ENCODE measurements at places on chromosomes 13 and 19.
A peak's percentile ranks its signal among the peaks of the same experiment; 100 is the strongest.

GRCh38 chr13:100541897-100542825, 46.4 kb downstream of the GGACT start:
- no peak for DNase-seq

- no peak for DNase-seq
Observed at GRCh38 chr13:29452773-29453616, 142.5 kb downstream of the SLC7A1 start.

DNA sequence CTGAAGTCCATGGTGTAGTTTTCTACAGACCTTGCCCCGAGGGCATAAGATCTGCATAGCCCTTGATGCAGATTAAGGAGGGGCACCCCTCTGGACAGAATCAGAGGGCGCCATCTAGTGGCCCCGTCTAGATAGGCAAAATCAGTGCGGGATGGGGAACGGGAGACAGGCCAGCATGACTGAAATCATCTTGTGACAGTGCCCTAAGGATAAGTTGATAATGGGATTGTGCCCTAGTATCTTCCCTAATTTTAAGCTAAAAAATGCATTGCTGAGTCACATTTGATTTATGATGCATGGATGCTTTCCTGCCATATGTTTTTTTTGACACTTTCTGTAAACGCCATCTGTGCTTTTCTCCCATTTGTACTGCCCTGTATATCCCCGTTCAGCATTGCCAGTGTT, 19.0 kb upstream of the GPI start:
- DNase-seq, result peak; percentile 75

DNA sequence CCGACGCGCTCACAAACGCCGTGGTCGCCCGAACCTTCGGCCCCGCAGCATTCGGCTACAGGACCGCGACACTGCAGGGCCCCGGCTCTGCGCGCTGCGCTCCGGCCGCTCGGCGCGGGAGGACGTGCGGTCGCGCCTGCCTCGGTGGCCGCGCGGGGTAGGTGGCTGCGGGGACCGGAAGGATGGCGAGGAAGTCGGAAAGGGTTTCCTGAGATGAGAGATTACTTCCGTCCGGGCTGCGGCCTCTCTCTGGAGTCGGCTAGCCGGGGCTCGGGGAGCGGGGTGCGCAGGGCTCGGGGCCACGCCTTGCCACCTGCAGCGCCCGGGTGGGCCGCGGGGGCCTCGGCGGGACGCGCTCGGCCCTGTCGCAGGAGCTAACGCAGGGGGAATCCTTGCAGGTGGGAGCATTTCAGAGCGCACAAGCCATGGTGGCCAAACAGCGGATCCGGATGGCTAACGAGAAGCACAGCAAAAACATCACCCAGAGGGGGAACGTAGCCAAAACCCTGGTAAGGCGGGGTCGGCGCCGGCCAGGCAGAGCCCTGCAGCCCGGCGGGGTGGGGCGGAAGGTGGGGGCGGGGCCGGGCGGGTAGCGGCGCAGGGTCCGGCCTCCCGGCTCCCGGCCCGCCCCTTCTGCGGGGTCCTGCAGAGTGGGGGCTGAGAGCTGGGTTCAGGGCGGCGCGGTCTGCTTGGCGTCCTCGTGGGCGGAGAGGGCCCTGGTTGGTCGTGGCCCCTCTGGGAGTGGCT, at the start of gene SERP2:
Gene SERP2, plus strand, starts transcription at position 224 of the 747 bp plus-strand sequence. Its CDS starts 202 bp downstream, at position 426.
- DNase-seq, result no peak

- no peak for DNase-seq
Observed at GRCh38 chr13:23671377-23671776, 101.2 kb downstream of the TNFRSF19 start.

DNA sequence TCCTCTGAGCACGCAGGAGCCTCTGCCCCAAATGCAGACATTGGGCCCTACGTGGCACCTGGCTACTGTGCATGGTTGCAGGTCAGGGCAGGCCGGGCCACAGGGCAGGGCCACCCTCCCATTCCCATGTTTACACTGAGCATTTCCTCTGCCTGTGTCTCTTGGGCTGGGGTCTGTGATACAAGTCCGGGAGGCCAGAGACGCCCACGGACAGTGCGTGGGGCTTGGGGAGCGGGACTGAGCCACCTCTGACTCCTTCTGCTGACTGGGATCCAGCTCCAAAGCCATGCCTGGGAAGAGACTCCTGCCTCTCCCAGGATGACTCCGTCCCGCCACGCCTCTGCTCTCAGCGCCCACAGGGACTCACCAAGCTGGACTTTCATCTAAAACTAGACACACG, 18.8 kb downstream of the GAS6 start:
- no peak for DNase-seq

GRCh38 chr13:40109351-40109844, 453.9 kb downstream of the COG6 start:
- DNase-seq, result no peak

DNA sequence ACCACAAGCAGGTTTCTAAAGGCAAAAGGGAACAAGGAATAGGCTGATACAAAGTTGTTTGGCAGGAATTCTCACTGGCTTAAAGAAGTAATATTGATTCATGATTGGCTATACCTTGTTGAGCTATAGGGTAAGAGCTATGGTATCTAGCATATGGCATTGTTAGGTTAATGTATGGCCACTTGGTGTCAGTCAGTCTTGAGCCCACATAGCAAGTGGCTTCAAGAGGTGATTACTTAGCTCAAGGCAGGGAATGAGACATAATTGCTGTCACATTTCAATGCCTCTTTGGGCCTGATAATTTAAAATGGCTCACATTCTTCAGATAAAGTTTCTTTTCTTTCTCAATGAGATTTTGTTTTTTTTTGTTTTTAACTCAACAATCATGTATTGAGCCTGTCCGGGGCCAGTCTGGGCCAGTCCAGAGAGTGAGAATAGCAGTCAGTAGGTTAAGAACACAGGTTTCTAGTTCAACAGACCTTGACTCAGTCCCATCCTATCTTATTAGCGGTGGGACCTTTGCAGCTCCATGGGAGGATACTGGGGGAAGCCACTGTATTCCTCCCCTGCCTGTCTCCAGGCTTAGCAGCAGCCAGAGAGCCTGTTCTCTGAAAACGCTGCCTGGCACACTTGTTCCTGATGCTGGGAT, 45.8 kb upstream of the RCBTB2 start:
- no peak for DNase-seq

GRCh38 chr13:46559272-46559805, 6.4 kb downstream of the LRCH1 start:
- no peak for DNase-seq

- DNase-seq, result peak; percentile 73
Observed at GRCh38 chr19:57934820-57935665, at the start of gene ZNF418. TSS of gene ZNF418 (minus strand) at chr19:57935402. CDS start at chr19:57933822, 1,580 bp downstream.

DNA sequence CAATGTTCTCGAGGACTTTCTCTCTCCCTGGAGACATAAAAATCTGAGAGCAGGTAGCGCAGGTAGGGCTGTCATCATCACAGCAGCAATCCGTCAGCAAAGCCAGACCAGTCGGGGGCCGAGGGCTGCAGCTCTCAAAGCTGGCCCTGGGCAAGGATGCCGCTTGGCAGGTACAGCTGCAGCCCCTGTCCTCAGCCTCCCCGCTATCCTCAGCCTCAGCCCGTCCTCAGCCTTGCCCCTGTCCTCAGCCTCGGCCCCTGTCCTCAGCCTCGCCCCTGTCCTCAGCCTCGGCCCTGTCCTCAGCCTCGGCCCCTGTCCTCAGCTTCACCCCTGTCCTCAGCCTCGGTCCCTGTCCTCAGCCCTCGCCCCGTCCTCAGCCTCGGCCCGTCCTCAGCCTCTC, 10.9 kb downstream of the C13orf46 start:
- no peak for DNase-seq

DNA sequence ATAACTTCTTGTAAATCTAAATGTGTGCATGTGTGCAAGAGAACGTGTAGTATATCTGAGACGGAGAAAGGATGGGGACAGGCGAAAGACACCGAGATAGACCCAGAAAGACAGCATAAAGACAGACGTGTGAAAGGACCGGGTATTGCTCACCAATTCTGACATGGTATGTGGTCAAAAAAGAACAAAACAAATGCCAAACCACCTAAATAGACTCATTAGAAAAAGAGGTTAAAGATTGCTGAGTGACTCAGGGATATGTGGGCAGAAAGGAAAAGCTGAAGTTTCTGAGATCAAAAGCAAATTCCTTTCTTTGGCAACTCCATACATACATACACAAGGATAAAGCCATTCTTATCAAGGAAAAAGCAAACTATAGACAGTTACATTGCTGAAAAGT, 179.7 kb upstream of the TSC22D1 start:
- no peak for DNase-seq

DNA sequence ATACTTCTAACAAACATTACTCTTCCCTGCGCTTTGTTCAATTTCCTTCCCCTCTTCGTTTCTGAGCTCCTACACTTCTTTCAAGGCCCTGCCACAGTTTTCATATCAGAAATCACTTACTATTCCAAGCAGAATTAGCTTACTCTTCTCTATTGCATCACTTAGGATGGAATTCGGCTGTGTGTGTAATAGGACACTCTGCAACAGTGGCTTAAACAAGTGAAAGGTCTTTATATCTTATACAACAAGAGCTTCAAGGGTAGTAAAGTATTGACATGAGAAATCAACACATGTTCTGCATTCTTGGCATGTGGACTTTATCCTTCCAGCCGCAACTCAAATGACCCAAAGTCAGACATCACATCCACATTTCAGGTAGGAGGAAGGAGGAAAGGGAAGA, 279.6 kb downstream of the PCDH20 start:
- no peak for DNase-seq

- DNase-seq, result peak; percentile 97
Observed at GRCh38 chr19:52140032-52140710, 433 bp upstream of the ZNF616 start.

DNA sequence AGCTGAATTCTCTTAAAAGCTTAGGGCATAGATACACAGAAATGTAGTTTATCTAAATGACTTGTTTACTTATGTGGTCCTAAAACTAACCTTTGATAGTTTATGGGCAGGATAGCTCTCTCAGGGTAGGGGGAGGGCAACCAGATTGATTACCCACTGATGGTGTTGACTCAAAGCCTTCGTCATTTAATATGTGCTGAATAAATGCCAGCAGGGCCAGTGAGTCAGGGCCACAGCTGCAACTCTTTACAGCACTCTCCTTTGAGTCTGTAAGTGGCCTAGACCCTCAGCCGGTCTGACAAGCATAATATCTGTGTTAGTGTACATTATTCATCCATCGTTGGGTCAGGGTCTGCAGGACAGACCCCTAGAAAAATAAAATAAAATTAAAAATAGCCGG, 128.5 kb downstream of the ZNF675 start:
- no peak for DNase-seq

DNA sequence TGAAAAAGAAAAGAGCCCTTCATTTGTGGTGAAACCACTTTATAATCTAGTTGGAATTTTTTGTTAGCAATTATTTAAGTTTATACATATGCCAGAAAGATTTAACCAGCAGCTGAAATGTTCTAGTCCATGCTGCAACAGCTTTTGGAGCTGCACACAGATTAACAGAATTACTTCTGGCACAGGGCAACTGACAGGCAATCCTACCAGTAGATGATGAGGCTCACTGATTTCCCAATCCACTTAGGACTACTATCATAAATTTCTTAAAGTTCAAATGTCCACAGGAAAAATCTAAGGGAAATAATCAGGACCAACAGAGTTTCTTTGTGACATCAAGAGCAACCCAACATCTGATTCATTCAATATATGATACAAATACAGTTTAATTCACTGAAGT, 78.8 kb downstream of the CRYL1 start:
- DNase-seq, result no peak

GRCh38 chr19:15118248-15118647, 11.0 kb downstream of the SYDE1 start:
- DNase-seq, result no peak

DNA sequence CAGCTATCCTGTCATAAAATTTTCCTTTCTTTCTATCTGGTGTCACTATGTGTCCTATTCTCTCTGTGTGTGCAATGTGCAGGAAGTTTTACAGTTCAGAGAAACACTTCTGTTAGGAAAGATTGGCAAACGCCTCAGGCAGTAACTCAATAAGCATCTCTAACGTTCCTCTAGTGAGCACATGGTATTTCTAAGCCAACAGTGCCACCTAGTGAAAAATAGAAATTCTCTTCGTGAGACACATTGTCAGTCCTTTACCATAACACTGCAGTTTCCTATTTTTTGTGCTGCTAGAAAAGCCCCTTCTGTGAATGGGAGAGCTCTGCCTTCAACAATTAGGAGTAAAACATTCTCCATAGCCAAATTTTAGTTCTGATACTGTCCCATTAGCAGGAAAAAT, 50.7 kb downstream of the ZNF723 start:
- DNase-seq, result peak; percentile 21

DNA sequence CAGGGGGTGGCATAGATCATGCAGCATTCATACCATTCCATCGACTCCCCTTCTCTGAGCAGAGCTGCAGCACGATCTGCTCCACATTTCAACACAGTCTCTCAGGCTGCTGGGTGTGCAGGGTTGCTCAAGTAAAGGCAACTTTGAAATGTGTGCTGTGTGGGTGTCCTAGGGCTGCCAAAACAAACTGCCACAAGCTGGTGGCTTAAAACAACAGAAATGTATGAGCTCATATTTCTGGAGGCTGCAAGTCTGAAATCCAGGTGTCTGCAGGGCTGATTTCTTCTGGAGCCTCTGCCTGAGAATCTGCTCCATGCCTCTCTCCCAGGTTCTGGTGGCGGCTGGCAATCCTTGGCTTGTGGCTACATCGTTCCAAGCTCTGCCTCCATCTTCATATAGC, 63.7 kb upstream of the WDFY2 start:
- no peak for DNase-seq

DNA sequence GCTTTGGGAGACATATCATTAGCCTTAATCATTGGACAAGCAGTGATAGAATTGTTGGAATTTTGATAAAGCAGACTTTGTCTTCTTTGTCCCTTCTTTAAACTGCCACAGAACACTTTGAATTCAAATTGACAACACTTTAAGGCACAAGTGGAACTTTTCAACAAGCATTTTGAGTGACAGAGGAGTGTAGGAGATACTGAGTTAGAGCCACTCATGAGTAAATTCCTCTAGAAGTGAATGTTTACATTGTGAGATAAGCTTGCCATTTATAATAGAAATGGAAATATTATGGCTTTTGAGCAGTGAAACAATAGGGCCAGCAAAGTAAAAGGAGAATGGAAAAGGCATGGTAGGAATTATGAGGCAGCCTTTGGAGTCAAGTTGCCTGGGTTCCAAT, 515.8 kb downstream of the SLITRK6 start:
- DNase-seq, result no peak

- no peak for DNase-seq
Observed at GRCh38 chr13:113086031-113086750, 19.4 kb upstream of the F7 start.

DNA sequence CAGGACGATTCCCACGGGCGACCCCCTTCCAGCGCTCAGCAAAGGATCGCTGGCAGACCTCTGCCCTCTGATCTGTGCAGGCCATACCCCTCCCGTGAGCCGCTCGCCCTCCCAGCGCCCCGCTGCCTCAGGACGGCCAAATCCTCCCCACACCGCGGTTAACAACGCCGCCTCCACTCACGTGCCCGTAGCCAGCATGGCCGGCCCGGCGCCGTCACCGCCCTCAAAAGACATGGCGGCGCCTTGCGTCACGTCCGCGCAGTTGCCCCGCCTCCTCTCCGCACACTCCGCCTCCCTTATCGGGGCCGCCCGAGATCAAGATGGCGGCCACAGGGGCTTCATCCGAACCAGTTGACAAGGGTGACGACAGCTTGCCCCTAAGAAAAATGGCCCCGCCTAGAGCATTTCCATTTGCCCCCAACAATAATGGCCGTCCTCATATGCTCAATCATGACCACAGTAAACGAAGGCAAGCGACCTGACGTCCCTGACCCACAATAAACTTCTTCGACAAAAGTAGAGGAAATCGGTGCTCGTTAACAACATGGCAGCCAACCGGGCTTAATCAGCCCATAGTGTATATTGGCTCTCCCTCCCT, 634 bp downstream of the AKT1S1 start:
- DNase-seq, result peak; percentile 99

Measured in CD4-positive, alpha-beta T cell treated with Interleukin-17A for 1 hour (primary cell).